Cortex of kidney (tissue), 1 donor: ENCODE measurements at places on chromosomes 16 and 17.

DNA sequence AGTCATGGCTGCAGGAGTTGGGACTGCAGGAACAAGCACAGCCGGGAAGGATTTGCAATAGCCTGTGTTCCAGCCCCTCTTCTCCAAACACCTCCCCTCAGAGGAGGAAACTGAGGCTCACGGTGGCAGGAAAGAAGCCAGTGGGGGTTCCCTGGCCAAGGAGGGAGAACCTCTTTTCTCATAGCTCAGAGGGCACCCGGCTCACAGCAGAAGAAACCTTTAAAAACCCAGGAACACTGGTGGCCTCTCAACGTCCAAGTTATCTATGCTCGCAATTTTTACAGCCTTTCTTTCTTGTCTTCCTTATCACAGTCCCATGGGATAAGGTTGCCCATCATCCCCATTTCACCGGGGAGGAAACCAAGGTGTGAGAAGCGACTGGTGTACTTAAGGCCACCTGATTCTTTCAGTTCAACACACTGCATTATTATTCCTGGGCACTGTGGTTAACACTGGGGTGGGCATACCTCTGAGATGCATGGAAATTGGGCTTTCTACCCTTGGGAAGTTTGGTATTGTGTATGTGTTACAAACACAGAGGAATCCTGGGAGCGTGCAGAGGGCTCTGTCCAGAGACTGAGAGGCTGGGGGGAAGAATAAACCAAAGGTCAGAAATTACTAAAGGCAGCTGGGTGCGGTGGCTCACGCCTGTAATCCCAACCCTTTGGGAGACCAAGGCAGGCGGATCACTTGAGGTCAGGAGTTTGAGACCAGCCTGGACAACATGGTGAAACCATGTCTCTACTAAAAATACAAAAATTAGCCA is 791 bp upstream of the ZNF629 start:
- no peak for DNase-seq

DNA sequence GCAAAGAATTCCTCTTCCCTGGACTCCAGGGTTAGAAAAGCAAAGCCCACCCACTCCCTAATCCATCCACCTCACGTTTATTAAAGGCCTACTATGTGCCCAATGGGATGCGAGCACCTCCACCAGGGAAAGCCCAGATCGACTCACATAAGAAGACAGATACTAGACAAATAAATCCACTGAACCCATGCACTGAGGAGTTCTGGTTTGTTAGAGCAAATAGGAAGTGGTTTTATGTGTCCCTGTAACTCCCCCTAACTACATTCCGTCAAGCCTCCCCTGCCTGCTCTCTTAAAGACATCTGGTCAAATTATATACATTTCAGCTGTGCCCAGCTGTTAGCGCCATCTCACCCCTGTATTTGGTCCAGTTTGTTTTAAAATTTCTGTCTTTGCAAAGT is 218.5 kb upstream of the RPL38 start:
- no peak for DNase-seq

DNA sequence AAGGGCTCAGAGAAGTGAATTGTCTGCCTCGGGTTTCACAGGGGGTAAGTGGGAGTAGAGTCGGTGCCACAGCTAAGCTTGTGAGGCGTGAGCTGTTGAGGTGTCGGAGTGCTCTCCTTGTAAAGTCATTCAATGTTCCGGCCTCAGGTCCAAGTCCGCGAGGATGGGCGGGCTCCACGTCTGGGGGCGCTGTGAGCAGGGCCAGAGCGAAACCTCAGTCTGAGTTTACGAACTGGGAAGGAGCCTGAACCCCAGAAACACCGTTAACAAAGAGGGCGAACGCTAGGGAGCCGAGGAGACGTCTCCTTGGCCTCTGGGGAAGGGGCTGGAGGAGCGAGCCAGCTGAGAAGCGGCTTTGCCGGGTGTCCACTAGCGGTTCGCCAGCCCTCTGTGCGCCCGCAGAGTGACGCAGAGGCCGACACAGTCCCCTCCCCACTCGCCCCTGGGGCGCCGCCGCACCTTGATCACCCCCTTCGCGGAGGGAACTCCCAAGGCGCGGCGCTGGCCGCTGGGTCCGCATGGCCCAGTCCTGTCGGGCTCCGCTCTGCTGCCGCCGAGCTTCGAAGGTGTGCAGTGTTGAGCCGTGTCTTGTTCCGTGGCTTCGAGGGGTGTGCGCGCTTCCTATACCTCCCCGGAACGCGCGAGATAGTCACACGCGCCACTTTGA is 4.9 kb downstream of the IRX3 start:
- DNase-seq, result no peak

- DNase-seq, result no peak
Measured at GRCh38 chr16:87392821-87393679, 914 bp downstream of the MAP1LC3B start.

DNA sequence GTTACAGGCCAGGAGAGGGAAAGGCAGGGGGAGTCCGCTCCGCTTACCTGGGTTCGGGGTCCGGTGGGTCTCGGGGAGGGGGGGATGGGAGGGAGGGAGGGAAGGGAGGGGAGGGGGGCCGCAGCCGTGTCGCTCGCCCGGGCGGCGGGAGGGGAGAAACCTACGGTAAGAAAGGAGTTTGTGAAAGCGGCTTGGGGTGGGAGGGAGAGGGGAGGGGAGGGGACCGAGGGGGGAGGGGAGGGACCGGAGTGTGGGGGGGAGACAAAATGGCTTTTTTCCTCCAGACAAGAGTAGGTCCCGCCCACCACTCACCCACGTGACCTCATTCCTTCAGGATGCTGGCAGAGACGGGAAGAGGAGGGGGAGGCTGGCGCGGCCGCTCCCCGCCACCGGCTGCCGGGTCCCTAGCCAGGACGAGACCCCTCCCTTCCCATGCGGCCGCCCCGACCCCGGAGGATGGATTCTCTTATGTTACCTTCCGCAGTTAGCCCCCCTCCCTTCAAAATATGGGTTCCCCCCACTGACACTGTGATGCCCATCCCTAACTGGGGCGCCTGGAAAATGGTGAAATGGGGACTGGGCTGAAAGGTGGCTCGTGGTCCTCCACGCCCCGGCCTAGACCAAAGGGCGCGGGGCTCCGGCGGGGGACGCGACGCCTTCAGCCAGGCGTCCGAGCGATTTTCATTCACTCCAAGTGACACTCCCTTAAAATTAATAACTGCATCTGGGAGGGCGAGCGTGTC is at the start of gene PCGF2:
TSS of gene PCGF2 (minus strand) at position 188 of the 743 bp plus-strand sequence. CDS start 7,934 bp downstream, outside the sequence.
- no peak for DNase-seq

GRCh38 chr17:79871131-79871530 is 31.9 kb upstream of the CBX4 start:
- DNase-seq, result no peak

DNA sequence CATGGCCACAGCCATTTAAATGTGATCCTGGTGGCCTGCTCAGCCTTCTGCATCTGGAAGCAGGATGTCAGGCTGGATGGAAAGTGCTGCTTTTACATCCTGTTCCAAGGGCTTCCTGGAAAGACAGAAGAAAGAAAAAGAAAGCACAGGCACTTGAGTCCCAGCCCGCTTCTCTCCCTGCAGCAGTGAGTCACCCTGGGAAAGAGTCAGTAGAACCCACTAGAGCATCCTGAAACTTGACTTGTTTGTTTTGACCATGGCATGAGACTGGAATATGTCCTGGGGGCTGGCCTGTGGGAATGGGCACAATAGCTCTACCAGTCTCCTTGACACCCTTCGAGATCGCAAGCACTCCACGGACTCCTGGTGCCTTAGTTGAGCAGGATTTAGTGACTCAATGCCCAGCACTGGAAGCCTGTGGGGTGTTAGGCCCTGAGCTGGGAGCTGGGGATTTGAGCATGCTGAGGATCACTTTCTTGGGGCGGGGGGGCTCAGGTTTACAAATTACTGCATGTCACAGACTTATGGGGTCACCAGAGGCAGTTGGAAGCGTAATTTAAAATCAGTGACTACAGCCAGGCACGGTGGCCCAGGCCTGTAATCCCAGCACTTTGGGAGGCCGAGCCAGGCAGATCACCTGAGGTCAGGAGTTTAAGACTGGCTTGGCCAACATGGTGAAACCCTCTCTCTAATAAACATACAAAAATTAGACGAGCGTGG is 22.1 kb upstream of the GNA13 start:
- DNase-seq, result no peak

- no peak for DNase-seq
Measured at GRCh38 chr17:40329839-40330794, 21.1 kb downstream of the RARA start.

DNA sequence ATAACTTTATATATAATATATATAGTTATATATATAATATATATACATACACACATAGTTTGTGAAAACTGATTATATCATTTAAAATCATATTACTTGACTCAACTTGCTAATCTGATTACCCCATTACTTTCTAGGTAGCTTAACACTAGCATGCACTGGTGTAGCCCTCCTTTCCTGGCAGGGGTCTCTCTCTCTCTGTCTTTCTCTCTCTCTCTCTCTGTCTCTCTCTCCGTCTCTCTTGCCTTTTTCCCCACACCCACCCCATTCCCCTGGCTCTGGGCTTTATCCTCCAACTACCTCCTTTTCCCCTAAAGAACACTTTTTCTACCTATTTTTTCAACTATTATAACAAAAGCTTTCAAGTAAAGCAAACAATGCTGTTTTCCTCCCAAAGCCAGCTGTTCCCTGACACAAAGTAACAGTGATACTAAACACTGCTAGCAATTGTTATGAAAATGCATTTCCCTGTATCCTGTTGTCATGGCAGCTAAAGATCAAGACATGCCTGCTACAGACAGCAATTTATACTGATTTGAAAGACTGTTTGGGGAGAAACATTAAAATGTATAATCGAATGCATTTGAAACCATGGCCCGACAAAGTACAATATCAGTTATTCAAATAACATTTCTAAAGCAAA is 89.4 kb downstream of the CHD9NB start:
- DNase-seq, result no peak

GRCh38 chr16:63703612-63704011 is 1418.3 kb downstream of the CDH11 start:
- no peak for DNase-seq

DNA sequence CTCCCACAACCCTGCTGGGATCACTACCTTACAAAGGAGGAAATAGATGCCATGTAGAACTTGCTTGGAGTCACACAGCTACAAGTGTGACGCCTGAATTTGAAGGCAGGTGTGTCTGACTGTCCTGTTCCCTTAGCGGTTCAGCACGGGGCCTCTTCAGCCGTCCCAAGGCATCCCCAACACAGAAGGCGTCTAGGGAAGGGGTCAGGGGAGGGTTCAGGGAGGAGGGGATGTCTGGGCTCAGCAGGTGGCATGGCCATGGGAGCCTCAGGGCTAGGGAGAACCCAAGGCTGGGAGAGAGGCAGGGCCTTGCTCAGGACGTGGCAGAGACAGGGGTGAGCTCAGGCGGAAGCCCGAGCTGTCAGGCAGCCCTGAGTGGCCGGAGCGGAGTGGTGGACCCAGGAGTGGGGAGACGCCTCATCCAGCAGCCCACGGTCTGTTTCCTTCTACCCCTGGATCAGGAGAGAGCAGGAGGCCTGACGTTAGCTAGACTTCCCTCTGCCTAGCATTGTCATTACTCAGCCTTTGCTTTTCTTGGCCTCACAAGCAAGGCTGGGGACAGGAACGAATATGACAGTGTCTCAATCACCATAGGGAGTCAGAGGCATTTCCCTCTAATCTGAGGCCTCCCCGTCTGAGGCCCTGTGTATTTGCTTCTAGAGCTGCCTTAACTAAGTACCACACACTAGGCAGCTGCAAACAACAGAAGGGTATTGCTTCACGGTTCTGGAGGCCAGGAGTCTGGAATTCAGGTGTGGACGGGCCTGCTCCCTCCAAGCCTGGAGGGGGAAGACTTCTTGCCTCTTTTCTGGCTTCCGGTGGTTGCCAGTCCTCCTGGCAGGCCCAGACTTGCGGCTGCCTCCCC is 31.3 kb upstream of the ANKRD40CL start:
- no peak for DNase-seq

DNA sequence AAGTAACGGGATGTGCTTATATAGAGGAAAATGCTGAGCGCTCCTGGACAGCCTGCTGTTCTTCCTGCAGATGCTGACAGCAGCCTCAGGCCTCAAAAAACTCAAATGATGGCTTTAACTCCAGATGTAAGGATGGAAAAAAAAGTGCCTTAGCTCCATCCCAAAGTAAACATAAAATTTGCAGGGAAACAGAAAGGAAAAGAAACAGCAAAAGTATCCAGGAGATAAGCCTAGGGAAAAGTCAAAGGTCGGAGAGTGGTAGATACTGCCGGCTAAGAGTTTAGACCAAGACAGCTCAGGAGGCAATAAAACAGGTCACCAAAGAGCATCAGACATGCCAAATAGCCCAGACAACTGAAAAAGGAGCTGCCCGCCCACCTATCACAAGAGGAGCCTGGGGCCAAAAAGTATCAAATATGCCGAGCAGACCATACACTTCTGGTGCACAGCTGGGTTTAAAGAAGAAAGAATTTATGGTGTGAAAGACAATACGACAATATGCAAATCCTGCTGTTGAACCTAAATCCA is 6.9 kb downstream of the KRT31 start:
- DNase-seq, result no peak

DNA sequence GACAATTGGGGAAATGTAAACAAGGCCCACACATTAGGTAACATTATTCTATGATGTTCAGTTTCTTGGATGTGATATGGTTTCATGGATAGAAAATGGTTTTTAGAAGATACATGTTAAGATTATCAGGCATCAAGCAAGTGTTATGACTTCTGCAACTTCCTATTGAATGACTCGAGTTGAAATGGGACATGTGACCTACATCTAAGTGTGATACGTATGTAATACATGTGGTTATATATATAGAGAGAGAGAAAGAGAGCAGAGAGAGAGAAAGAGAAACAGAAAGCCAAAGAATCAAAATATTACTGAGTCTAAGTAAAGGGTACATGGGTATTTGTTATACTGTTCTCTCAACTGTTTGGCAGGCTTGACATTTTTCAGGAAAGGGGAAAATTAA is 1.7 kb downstream of the TMEM170A start:
- DNase-seq, result no peak

DNA sequence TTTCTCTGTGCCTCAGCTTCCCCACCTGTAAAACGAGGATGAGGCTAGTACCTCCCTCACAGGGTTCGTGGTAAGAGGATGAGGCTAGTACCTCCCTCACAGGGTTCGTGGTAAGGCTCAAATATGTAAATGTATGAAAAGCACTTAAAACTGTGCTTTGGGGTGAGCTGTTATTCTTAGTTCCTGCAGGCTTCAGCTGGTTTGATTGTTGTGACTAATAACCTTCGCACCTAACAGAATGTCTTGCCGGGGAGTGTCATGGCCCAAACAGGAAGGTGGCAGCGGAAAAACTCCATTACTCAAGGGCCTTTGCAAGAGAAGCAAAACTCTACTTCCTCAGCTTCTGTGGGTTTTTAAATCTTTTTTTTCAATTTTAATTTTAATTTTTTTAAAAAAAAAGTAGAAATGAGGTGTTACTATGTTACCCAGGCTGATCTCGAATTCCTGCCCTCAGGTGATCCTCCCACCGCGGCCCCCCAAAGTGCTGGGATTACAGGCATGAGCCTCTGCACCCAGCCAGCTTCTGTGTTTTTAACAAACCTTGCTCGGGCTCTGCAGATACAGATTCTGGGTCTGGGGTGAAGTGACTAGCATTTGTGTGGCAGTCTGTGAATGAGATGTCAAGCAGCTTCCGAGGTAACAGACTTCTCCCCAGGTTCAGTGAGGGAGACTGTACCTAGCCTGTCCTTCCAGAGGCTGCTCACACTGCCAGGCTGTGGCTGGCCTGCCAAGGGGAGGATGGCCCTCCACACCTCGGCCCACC is 103.0 kb downstream of the RAB11FIP4 start:
- DNase-seq, result no peak

- DNase-seq, result no peak
Measured at GRCh38 chr17:15238676-15239422, 26.3 kb downstream of the PMP22 start.

GRCh38 chr17:74919440-74920305 is 3.4 kb downstream of the USH1G start:
- no peak for DNase-seq
